ENCODE measurements at places on chromosomes 5 and 9.

- peak; percentile 72 for DNase-seq
These were observed at the start of gene PDZD2 for GRCh38 chr5:31638748-31639418. PDZD2 (plus strand) TSS chr5:31639131.

DNA sequence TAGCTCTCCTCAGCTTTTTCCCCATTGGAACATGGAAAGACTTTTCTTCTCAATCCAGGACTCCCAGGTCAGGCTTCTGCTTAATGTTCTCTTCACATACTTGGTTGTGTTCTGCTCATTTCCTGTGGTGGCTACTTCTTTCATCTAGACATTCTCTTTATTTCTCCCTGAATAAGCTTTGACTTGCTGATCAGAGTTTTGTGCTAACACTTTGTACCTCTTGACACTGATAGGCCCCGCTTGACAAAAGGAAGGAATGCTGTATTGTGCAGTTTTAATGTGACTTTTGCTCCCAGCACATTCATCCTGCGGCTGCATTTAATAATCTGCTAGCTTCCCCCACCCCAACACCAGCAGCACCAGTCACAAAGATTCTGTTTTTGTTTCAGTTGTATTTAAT is 90.9 kb upstream of the MINAR2 start:
- DNase-seq: no peak

DNA sequence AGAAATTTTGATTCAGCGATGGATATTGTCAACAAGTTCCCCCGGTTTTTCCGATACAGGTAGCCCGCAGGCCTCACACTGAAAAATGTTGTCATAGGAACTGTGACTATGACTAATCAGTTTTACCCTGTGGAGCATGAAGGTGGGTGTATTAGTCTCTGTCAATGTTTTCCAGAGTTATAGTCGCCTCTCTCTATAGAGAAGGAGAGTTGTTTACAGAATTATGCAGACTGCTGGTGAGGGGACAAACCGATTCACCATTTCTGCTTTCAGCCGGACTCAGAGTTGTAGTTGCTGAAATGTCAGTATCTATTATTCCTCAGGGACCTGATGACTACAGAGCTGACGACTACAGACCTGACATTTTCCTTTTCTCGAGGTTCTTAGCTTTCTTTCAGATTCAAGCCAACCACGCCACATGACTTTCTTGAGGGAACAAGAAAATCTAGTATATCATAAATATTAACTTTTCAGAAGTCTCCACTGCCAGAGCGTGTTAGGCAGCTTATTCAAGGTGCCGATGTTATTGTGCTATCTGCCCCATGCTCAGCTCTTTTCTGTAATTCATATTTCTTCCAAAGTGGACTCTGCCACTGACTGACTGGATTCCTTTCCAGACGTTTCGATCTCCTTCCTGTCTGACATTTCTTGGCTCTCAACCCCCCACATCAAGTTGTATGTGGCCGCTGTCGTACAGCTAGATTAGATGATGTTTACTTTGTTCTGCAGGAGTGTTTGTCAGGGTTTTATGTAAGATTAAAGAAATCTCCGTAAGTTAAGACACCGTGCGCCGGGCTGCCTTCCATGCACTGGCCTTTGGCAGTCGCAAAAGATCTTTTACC is 178.1 kb downstream of the FGF1 start:
- no peak for DNase-seq

GRCh38 chr5:2143088-2143487 is 260.4 kb upstream of the IRX4 start:
- no peak for DNase-seq

DNA sequence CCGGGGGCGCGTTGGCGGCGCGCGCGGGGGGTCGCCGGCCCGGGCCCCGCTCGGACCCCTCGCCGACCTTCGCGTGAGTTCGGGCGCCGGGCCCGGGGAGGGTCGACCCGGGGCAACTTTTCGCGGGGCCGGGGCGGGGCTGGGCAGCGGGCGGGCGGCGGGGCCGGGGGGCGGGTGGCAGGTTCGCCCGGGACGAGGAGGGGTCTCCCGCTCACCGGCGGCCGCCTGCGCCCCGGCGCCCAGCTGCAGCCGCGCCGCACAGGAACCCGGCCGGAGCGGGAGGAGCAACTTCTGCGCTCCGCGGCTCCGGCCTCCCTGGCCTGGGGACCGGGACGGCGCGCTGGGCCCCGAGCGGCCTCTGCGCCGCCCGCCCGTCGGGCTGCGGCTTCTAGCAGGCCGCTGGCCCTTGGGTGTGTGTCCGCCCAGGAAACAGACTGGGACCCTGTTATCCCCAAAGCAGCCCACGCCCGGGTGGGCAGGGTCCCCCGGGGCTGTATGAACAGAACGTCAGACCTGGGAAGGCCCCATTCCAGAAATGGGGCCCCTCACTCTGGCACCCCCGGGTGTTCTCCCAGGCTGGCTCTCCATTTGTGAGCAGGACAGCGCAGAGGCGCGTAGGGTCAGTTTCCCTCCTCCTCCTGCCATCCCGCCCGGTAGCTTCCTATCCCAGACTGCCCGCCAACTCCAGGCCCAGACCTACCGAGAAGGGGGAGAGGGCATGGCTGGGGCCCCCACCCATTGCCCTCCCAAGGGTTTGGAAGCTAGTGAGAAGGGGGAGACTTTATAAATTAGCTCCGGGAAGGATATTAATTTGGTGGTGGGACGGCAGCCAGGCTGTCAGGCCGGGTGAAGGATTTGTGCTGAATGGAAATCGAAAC is 708 bp downstream of the RXRA start:
- no peak for DNase-seq
